ENCODE measurements at places on chromosomes 2 and 18.
A peak's percentile ranks its signal among the peaks of the same experiment; 100 is the strongest.

GRCh38 chr2:136065907-136066306 is 52.0 kb downstream of the CXCR4 start:
- DNase-seq, result no peak

DNA sequence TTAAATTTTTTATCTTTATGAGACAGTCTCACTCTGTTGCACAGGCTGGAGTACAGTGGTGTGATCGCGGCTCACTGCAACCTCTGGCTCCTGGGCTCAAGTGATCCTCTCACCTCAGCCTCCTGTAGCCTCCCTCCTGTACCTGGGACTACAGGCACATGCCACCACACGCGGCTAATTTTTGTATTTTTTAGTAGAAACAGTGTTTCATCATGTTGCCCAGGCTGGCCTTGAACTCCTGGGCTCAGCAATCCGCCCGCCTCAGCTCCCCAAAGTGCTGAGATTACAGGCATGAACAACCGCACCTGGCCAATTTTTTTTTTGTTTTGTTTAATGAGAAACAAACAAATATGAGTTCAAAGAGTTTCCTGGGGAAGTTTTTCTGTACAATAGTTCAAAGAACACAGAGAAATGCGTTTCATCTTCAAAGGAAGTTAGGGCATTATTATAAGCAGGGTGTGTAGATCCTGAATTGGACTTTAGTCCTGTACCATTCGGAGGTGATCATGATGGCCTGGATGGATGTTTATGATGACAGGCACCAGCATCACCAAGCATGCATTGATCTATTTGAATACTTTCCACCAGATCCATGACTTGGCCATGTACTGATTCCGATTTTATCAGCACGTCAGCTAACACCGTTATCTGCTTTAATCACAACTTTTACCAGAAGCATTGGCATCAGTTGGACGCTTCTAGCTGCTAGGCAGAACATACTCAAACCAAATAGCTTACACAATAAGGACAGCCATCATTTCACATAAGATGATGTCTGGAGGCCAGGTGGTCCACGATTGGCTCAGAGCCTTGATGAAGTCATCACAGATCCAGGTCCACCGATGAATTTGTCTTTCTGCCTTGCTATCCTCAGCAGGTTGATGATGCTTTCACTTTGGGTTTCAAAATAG is 28.9 kb downstream of the TCF23 start:
- no peak for DNase-seq

- DNase-seq, result no peak
Measured at GRCh38 chr18:35432565-35433001, 55.4 kb upstream of the ZNF396 start.

GRCh38 chr18:706405-706804 is 6.0 kb downstream of the ENOSF1 start:
- no peak for DNase-seq

DNA sequence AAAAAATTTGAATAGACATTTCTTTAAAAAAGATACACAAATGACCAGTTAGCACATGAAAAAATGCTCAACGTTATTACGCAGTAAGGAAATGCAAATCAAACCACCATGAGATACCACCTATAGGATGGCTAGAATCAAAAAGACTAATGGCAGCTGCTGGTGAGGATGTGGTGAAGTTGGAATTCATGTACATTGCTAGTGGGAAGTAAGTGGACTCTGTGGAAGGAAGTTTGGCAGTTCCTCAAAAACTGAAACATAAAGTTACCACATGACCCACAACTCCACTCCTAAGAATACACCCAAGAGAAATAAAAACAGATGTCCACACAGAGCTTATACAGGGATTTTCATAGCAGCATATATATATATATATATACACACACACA is 51.2 kb downstream of the MBP start:
- DNase-seq, result no peak

- DNase-seq, result no peak
Measured at GRCh38 chr2:219386532-219387280, 1.0 kb downstream of the DNPEP start.

DNA sequence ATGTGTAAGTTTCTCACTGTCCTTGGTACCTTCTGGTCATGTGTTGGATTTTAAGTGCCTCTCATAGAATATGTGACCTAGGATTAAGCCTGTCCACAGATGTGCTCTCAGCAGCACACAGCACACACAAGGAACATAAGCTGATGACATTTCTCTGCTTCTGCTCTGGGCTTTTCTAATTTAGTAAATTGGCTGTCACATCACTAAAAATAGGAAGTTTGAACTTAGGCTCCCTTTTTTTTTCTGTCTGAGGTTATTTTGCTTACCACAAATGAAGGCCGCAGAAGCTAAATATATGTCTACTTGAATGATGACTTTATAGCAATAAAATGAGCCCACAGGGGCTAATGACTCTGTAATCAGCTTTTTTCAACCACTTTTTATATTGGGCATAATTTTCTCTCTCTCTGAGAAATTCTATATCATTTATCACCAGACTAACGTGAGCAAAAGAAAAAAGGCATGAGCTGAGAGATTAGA is 150.2 kb upstream of the KLHL14 start:
- DNase-seq, result no peak

GRCh38 chr2:200705305-200706041 is 106.2 kb upstream of the BZW1 start:
- no peak for DNase-seq

- DNase-seq, result no peak
Measured at GRCh38 chr2:222380456-222380855, 43.9 kb upstream of the SGPP2 start.

GRCh38 chr2:6353669-6354068 is 512.0 kb downstream of the CMPK2 start:
- no peak for DNase-seq

DNA sequence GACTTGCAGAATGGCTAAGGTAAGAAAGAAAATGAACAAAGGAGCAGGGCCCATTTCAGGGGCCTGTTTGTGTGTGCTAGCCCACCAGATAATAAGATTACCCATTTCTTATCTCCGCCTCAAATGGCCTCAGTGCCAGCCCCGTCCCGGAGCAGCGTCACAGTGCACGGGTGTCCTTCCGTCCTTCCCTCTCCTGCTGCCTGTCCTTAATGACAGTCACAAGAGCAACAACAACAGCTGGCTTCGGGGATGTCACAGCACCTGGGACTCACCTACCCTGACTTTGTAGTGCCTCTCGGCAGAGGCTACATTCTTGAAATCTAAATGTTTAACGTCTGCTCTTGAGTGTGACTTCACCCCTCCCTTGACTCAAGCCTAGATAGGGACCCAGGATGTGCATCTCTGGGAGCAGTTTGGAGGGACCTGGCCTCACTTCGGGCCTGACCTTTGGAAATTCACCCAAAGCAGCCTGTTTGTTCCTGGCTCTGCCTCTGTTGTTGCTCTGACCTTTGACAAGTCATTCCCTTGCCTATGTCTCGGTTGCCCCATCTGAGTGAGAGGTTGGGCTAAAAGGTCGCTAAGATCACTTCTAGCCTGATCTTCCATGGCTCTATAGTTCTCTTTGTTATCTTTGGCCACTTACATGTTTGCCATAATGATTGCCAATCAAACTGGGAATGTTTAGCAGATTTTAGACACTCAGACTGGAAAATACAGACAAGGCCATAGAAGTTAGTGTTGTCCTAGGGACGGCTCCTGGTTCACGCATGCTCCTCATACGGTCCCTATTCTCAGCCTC is 122.5 kb downstream of the KLHL29 start:
- DNase-seq, result no peak

GRCh38 chr2:149125031-149125725 is 86.7 kb downstream of the LYPD6B start:
- no peak for DNase-seq

GRCh38 chr2:142965443-142965842 is 88.0 kb downstream of the KYNU start:
- DNase-seq, result no peak

- no peak for DNase-seq
Measured at GRCh38 chr18:64379662-64380061, 230.8 kb upstream of the LINC00305 start.

DNA sequence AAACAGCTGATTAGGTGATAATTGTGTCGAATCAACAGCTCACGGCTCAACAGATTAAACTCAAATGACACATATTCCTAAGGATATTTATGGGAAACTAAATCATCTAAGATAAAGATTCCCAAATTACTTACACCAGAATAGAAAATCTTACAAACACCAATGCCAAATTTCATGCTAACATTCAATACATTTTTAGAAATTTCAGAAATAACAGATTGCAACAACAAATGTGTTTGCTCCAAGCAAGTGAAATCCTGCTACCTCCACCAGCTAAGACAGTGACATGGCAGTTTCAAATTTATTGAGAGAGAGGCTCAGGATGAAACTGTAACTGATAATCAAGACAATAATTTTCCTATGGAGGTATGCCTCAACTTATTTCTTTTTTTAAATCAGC is 65.0 kb upstream of the EPB41L3 start:
- DNase-seq, result no peak

GRCh38 chr2:39640107-39640506 is 25.6 kb upstream of the TMEM178A start:
- DNase-seq, result no peak

DNA sequence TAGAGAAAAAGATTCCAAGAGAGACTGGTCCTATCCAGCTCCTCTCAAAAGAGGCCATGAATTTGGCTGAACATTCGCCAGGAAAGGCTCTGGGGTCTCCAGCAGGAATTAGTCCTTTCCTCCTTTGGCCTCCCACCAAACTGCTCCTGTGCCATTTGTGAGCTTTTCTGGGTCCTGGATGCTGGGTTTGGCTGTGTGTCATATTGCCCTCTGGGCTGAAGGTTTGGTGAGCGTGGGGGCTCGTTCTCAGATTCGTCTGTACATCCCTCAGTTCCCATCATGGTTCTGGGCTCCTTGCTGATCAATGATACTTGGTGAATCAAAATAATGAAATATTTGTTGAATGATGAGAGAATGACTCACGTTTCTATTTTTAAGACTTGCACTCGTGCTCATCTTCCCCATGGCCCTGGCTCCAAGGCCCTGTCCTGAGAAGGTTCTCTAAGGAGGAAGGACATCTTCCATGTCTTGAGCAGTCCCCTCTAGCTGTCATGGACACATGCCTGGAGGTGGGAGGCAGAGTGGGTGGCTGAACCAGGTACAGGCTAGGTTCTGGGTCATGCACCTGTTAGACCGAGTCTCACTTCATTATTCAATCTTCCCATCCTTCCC is 47.8 kb upstream of the RHOB start:
- DNase-seq, result no peak

DNA sequence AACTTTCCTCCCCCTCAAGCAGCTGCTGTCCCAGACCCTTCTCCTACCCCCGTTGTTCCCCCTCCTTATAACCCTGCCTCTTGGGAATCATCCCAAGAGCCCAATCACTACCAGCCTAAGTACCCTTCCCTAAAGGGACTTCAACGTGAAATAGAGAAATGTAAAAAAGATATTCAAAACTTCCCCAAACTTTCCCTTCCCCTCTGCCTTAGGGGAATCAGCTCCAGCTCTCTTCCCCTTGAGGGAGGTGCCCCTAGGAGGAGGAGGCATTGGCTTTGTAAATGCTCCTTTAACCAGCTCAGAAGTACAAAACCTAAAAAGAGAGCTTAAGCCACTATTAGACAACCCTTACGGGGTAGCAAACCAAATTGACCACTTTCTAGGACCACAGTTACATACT is 10.6 kb upstream of the SAP130 start:
- DNase-seq, result no peak

GRCh38 chr18:13813271-13813849 is 10.6 kb upstream of the MC5R start:
- DNase-seq, result peak; percentile 11

- DNase-seq, result no peak
Measured at GRCh38 chr2:169513926-169514325, 4.4 kb downstream of the KLHL41 start.

GRCh38 chr18:5868218-5868854 is 27.0 kb downstream of the TMEM200C start:
- no peak for DNase-seq

DNA sequence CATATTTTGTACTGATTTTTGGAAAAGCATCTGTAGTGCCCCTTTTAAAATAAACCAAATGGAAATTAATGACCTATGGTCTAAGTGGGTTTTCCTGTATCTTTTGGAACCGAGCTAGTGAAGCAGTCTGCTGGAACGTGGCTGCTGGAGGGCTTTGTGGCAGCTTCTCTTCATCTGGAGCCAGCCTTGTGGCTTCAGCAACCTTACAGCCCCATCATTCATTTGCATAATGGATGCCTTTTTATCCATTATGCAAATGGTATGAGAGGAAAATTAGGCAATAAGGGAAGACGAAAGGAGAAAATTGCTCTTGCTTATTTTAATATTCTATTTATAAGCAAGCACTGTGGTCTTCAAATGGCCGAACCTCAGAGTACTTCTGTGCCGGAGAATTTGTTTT is 421.0 kb downstream of the PARD3B start:
- DNase-seq, result no peak

DNA sequence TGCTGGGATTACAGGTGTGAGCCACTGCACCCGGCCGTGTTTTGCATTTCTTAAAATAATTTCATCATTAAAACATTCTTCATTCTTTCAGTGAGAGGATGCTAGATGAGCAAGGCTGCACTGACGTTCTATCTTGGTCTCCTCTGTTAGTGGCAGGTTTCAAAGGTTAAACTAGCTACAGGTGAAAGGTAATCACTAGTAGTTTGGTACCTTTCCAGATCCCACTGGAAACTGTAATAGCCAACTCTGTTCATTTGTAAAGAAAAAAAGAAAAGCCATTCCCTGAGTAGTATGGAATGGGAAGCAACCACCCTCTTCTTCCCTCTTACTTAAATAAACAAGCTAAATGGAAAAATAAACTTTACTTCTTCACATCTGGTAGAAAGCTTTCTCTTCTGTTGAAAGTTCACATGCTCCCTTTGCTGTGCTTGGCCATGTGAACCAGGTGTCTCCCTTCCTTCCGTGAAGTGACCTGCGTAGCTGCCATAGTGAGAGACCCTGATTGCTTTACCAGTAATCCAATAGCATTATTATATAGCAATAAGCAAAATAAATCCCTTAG is 94.0 kb downstream of the GREB1L start:
- no peak for DNase-seq

DNA sequence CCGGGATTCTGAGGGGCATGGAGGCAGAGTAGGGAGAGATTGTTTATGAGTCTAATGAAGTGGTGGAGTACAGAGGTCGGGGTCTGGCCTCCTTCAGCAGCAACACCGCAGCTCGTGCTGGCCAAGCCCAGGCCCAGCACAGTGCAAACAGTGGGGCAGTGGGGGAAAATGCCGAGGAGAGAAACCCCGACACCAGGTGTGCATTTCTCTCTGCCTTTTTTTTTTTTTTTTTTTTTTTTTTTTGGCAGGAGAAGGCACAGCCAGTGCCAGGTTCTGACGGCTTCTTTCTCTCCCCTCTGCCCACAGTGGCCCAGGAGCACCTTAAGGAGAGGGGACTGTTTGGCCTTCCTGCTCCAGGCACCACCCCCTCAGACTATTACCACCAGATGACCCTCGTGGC is 219.3 kb downstream of the GLI2 start:
- no peak for DNase-seq

GRCh38 chr2:102674836-102675235 is 55.5 kb downstream of the SLC9A2 start:
- no peak for DNase-seq

DNA sequence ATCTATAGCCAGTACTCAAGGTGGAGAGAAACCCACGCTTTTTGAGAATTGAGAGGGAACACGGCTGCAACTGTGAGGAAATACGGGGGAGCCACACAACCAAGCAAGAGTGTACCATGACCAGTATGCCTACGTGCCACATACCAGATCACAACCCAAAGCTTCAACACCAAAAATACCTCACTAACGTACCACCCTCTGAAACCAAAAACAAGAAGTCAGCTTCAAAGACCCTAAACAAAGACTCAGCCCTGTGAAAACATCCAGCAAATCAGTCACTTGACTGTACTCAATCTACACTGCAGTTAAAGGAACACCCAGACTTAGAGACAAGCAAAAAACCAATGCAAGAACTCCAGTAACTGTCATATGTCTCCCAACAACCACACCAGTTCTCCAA is 17.0 kb downstream of the RNU4ATAC start:
- DNase-seq, result no peak

All from stimulated activated CD8-positive, alpha-beta memory T cell treated with anti-CD3 and anti-CD28 coated beads, Interleukin-4, amount 100 ng/mL, for 1 hour (primary cell).